CD4-positive, CD25-positive, alpha-beta regulatory T cell (primary cell): ENCODE measurements at places on chromosomes 13 and 19.

DNA sequence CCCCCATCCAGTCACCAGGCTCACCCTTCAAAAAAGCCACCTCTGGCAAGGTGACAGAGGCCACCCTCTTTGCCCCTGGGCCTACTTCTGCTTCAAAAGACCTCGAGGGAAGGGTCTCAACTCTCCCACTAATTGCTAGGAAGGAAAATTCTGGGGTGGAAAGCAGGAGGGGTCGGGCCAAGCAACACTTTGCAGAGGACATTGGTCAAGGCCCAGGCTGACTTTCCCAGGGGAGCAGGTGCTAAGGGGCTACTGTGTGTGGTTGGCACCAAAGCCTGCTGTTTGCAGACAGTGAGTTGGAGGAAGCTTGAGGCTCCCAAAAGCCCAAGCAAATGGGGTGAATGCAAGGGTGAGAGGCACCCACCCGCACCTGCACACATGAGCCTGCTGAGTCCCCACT lies 28.6 kb upstream of the VSTM2B start:
- no peak overlapping the region for H3K4me3 ChIP-seq
- DNase-seq, result no peak
- H3K27ac ChIP-seq, result no peak overlapping the region
- no peaks in the 10 kb centered on the region for H3K4me1 ChIP-seq
- peaks cover 2% of the 10 kb centered on the region for H3K27me3 ChIP-seq

- H3K36me3 ChIP-seq, result no peaks in the 10 kb centered on the region
- peaks cover 20% of the 10 kb centered on the region for H3K4me1 ChIP-seq
- H3K4me3 ChIP-seq, result no peak overlapping the region
- H3K27ac ChIP-seq, result no peak overlapping the region
- H3K27me3 ChIP-seq, result no peaks in the 10 kb centered on the region
- DNase-seq, result no peak
Observed at GRCh38 chr13:45325806-45326205, 15.2 kb downstream of the TPT1 start.

DNA sequence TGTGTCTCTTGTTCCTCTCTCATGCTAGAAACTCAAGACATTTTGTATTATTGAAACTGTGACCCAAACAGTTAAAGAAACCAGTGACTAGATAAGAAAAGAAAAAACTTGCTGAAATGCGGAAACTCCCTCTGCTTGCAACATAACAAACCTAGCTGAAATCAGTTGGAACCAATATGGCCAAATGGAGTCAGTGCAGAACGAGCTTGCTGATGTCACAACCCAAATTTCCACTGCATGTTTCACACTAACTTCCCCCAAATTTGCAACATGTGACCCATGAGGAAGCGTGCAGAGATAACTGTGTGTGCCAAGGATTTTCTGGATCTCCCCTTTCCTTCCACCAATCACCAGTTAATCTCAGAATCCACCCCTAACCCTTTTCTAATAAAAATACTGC lies 208.0 kb downstream of the DLEU7 start:
- no peak overlapping the region for H3K4me3 ChIP-seq
- H3K27ac ChIP-seq, result no peak overlapping the region

DNA sequence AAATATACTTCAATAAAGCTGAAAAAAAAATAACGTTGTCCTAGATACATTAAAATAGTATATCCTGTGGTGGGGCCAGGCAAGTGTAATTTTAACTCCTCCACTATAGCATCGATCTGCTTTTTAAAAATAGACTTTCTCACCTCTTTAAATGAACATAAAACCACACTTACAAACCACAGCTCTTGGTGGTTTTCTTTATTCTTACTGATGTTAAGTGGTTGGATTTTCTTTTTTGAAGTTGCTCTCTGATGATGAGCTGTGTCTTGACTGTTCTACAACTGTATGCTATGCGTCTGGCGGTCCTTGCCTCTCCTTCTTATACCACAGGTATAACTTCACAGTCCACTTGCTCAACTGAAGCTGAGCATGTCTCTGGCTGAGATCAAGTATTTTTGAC lies 721.5 kb upstream of the KLHL1 start:
- no peak for DNase-seq
- H3K36me3 ChIP-seq, result no peaks in the 10 kb centered on the region
- H3K4me1 ChIP-seq, result no peaks in the 10 kb centered on the region
- H3K4me3 ChIP-seq, result no peak overlapping the region

DNA sequence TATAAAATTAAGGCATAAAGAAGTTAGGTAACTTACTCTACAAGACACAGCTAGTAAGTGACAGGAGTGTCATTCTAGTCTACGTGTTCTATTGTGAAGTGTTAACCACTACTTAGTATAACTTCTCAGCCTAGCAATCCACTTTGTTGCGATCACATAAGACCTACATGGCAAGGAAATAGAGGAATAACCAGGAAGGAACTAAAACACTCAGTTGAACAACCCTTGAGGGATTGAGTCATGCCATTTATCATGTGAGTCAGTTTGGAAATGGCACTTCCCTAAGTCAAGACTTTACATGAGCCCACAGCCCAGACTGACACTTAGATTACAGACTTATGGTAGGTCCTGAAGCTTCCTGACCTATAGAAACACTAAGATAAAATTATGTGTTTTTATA lies 279.5 kb upstream of the PCDH20 start:
- no peaks in the 10 kb centered on the region for H3K4me1 ChIP-seq
- DNase-seq, result no peak
- H3K4me3 ChIP-seq, result no peak overlapping the region
- H3K27me3 ChIP-seq, result no peaks in the 10 kb centered on the region

- DNase-seq, result no peak
- no peaks in the 10 kb centered on the region for H3K36me3 ChIP-seq
- no peak overlapping the region for H3K4me3 ChIP-seq
- no peak overlapping the region for H3K27ac ChIP-seq
- no peaks in the 10 kb centered on the region for H3K27me3 ChIP-seq
Observed at GRCh38 chr13:56182598-56182997, 958.1 kb upstream of the PRR20A start.

DNA sequence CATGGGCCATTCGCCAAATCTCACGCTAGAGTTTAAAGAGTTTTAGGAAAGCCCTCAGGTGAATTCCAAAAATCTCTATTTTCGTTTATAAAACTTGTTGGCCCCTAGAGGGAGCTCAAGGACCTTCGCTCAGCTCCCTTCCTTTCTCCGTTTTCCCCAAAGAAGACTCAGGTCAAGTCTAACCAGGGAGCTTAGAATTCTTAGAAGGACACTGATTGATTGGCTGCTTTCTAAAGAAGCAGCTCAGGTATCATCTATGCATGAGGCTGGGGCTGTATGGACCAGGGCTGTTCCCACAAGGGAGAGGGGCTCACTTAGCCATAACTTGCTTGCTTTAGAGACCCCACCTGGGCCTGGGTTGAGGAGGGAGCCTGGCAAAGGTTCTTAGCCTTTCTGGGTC lies 20.5 kb downstream of the DZIP1 start:
- H3K27me3 ChIP-seq, result peaks cover 10% of the 10 kb centered on the region
- H3K36me3 ChIP-seq, result no peaks in the 10 kb centered on the region
- H3K4me3 ChIP-seq, result no peak overlapping the region
- no peaks in the 10 kb centered on the region for H3K4me1 ChIP-seq

DNA sequence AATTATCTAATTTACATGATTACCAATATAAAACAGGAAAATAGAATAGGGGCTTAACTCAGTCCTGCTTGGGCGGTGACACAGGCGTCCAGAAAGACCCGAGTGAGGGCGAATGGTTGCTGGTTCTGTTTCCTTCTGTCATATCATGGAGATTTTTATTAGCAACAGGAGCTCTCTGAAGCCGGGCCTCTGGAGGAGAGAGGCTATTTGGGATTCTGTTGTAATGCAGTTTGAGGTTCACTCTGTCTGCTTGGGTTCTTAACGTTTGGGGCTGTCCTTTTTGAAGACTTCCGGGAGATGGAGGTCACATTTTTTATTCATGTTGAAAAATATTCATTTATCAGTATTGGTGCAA lies 115.7 kb upstream of the ZNF536 start:
- no peak overlapping the region for H3K27ac ChIP-seq
- no peak for DNase-seq
- peaks cover 18% of the 10 kb centered on the region for H3K27me3 ChIP-seq
- H3K4me1 ChIP-seq, result no peaks in the 10 kb centered on the region

- H3K27ac ChIP-seq, result no peak overlapping the region
- H3K36me3 ChIP-seq, result no peaks in the 10 kb centered on the region
- H3K27me3 ChIP-seq, result no peaks in the 10 kb centered on the region
- peaks cover 3% of the 10 kb centered on the region for H3K4me1 ChIP-seq
- no peak for DNase-seq
Observed at GRCh38 chr19:35290381-35291127, 1.4 kb upstream of the MAG start.

GRCh38 chr13:105255472-105255871 lies 1280.0 kb downstream of the EFNB2 start:
- H3K27me3 ChIP-seq, result no peaks in the 10 kb centered on the region
- H3K27ac ChIP-seq, result no peak overlapping the region
- H3K36me3 ChIP-seq, result no peaks in the 10 kb centered on the region
- H3K4me3 ChIP-seq, result no peak overlapping the region
- no peaks in the 10 kb centered on the region for H3K4me1 ChIP-seq

GRCh38 chr13:49444524-49445395 lies 686 bp downstream of the SETDB2 start:
- H3K36me3 ChIP-seq, result no peaks in the 10 kb centered on the region
- no peaks in the 10 kb centered on the region for H3K27me3 ChIP-seq
- peak overlapping the region; percentile 96 for H3K27ac ChIP-seq
- DNase-seq, result peak; percentile 29
- H3K4me1 ChIP-seq, result peaks cover 41% of the 10 kb centered on the region

GRCh38 chr19:55373306-55373992 lies 3.2 kb upstream of the TMEM190 start:
- no peak overlapping the region for H3K4me3 ChIP-seq
- peaks cover 8% of the 10 kb centered on the region for H3K27me3 ChIP-seq
- no peak for DNase-seq
- no peak overlapping the region for H3K27ac ChIP-seq

GRCh38 chr19:43674183-43674582 lies 4.2 kb upstream of the PLAUR start:
- no peak overlapping the region for H3K27ac ChIP-seq
- peaks cover 12% of the 10 kb centered on the region for H3K4me1 ChIP-seq
- no peaks in the 10 kb centered on the region for H3K36me3 ChIP-seq
- no peaks in the 10 kb centered on the region for H3K27me3 ChIP-seq

DNA sequence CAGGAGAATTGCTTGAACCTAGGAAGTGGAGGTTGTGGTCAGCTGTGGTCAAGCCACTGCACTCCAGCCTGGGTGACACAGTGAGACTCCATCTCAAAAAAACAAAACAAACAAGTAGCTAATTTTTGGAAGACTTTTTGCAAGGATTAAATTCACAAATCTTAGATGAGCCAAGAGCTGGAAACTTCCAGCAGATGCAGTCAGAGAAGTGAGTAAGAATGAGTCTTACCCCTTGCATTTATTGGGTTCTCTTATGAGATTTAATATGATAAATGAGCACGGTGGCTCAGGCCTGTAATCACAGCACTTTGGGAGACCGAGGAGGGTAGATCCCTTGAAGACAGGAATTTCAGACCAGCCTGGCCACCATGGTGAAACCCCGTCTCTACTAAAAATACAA lies 44.9 kb upstream of the NBEA start:
- no peaks in the 10 kb centered on the region for H3K4me1 ChIP-seq
- H3K4me3 ChIP-seq, result no peak overlapping the region
- no peak for DNase-seq
- H3K27me3 ChIP-seq, result no peaks in the 10 kb centered on the region

DNA sequence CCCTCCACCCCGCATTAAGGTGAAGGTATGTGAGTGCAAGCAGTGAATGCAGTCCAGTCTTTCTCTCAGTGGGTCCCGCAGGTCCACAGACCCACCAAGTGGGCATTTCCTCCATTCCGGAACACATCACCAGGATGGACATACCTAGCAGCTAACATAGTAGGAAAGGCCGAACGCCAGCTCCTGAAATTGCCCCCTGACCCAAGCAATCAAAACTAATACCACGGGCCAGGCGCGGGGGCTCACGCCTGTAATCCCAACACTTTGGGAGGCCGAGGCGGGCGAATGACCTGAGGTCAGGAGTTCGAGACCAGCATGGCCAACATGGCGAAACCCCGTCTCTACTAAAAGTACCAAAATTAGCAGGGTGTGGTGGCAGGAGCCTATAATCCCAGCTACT lies 71.7 kb upstream of the VSTM2B start:
- no peak overlapping the region for H3K27ac ChIP-seq
- no peaks in the 10 kb centered on the region for H3K36me3 ChIP-seq
- H3K4me1 ChIP-seq, result no peaks in the 10 kb centered on the region
- H3K4me3 ChIP-seq, result no peak overlapping the region

- no peak for DNase-seq
- peaks cover 16% of the 10 kb centered on the region for H3K4me1 ChIP-seq
- H3K27ac ChIP-seq, result no peak overlapping the region
- H3K4me3 ChIP-seq, result no peak overlapping the region
- no peaks in the 10 kb centered on the region for H3K27me3 ChIP-seq
Observed at GRCh38 chr19:4452230-4452990, 5.2 kb downstream of the UBXN6 start.

GRCh38 chr19:43681821-43682220 lies 11.9 kb upstream of the PLAUR start:
- H3K27ac ChIP-seq, result no peak overlapping the region
- H3K36me3 ChIP-seq, result no peaks in the 10 kb centered on the region
- H3K27me3 ChIP-seq, result no peaks in the 10 kb centered on the region
- H3K4me3 ChIP-seq, result no peak overlapping the region

DNA sequence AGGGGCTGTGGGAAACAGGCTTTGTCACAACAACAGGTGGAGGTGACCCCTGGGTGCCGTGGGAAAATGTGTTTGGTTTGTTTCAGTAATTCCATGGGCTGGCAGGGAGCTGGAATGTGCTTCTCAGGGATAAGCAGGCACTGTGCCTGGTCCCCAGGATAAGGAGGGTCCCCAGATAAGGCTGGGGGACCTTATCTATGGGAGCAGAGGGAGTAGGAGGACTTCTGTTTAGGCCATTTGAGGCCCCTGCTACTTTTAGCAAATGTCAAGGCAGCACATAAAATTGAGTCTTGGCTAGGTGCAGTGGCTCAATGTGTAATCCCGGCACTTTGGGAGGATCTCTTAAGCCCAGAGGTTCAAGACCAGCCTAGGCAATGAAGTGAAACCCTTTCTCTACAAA lies 59.5 kb downstream of the KCNC3 start:
- H3K36me3 ChIP-seq, result no peaks in the 10 kb centered on the region
- no peaks in the 10 kb centered on the region for H3K27me3 ChIP-seq
- no peak overlapping the region for H3K27ac ChIP-seq
- no peak for DNase-seq
- H3K4me1 ChIP-seq, result no peaks in the 10 kb centered on the region
- no peak overlapping the region for H3K4me3 ChIP-seq

DNA sequence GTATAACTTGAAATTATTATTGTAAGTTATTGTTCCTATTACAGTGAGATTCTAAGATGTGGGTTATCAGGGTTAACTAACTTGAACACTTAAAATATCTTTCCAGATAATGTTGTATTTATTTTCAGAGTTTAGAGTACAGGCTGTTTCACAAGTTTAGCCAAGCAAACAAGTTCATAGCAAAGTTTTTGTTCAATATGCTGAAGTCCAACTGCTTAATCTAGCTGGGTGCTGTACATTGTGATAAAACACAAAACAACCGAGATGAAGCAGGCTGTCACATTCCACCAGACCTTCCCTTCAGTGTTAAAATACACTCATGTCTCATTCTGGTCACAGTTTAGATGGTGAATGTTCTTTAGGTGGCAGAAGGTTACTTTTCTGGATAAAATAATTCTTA lies 148.0 kb upstream of the PCDH20 start:
- H3K27me3 ChIP-seq, result no peaks in the 10 kb centered on the region
- no peaks in the 10 kb centered on the region for H3K4me1 ChIP-seq
- no peak overlapping the region for H3K27ac ChIP-seq
- no peaks in the 10 kb centered on the region for H3K36me3 ChIP-seq

- no peak overlapping the region for H3K4me3 ChIP-seq
- no peak overlapping the region for H3K27ac ChIP-seq
- H3K36me3 ChIP-seq, result no peaks in the 10 kb centered on the region
Observed at GRCh38 chr13:37602733-37603381, 4.3 kb upstream of the POSTN start.

- peaks cover 3% of the 10 kb centered on the region for H3K27me3 ChIP-seq
- H3K4me1 ChIP-seq, result no peaks in the 10 kb centered on the region
- DNase-seq, result no peak
- no peak overlapping the region for H3K4me3 ChIP-seq
Observed at GRCh38 chr13:60620611-60621395, 223.8 kb downstream of the TDRD3 start.
